ENCODE measurements at places on chromosomes 3 and 15.

GRCh38 chr15:60208709-60209108, 189.1 kb downstream of the ANXA2 start:
- H3K36me3 ChIP-seq: no peaks in the 10 kb centered on the region
- H3K27me3 ChIP-seq: no peaks in the 10 kb centered on the region
- H3K4me3 ChIP-seq: no peak overlapping the region
- no peaks in the 10 kb centered on the region for H3K4me1 ChIP-seq
- no peak for DNase-seq
- no peak overlapping the region for H3K27ac ChIP-seq

GRCh38 chr3:150370122-150370602, 37.9 kb upstream of the TSC22D2 start:
- no peaks in the 10 kb centered on the region for H3K36me3 ChIP-seq
- H3K4me3 ChIP-seq: no peak overlapping the region
- peak overlapping the region; percentile 16 for H3K27ac ChIP-seq
- no peaks in the 10 kb centered on the region for H3K27me3 ChIP-seq

GRCh38 chr3:182967218-182968204, 12.8 kb downstream of the DCUN1D1 start:
- H3K27me3 ChIP-seq: no peaks in the 10 kb centered on the region
- H3K27ac ChIP-seq: no peak overlapping the region
- peaks cover 27% of the 10 kb centered on the region for H3K36me3 ChIP-seq
- no peak for DNase-seq
- H3K4me3 ChIP-seq: no peak overlapping the region

DNA sequence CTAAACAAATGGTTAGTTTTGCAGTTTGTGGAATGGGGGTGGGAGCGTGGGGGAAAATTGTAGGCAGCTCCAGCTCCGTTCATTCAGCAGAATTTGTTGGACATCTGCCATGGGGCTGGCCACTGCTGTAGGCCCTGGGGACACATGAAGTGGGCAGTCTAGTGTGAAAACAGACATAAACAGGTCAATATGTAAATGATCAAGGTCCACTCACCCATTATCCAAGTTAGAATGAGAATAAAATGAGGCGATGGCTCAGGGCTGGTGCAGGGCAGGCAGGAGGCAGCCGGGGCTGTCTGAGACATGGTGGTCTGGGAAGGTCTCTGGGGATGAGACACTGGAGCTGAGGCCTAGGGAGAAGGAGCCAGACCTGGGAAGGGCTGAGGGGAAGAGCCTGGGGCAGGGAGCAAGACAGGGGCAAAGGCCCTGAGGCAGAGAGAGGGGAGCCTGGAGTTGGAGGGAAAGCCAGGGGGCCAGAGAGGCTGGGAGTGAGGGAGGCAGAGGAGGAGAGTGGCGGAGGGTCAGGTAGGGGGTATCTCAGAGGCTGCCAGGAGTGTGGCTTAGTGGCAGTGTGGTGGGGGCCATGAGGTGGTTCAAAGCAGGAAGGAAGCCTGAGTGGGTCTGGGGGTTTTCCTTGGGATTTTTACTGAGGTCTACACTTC, 6.2 kb upstream of the SLC6A6 start:
- H3K36me3 ChIP-seq: no peaks in the 10 kb centered on the region
- no peaks in the 10 kb centered on the region for H3K27me3 ChIP-seq
- no peak overlapping the region for H3K27ac ChIP-seq

GRCh38 chr15:63484433-63485186, 19.8 kb upstream of the USP3 start:
- DNase-seq: no peak
- no peaks in the 10 kb centered on the region for H3K36me3 ChIP-seq
- H3K4me1 ChIP-seq: peaks cover 8% of the 10 kb centered on the region

DNA sequence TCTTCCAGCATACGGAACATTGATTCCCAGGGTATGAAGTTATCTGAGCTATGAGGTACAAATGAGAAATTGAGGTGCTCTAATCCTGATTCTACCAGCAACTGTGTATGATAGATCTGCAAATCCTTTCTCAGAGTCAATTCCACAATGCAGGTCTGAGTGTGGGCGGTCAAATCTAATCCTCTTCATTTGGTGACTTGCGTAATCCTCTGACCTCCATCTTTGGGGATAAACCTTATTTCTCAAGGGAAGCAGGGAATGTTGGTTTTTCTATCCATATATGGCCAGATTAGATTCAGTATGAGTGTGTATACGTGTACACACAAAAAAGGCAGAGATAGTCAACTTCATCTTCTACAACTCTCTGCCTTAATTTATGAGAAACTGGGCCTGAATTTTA, 348.4 kb upstream of the IL12A start:
- no peaks in the 10 kb centered on the region for H3K4me1 ChIP-seq
- no peaks in the 10 kb centered on the region for H3K36me3 ChIP-seq
- no peaks in the 10 kb centered on the region for H3K27me3 ChIP-seq

GRCh38 chr3:143348486-143349327, 229.1 kb downstream of the CHST2 start:
- H3K27ac ChIP-seq: no peak overlapping the region
- no peak overlapping the region for H3K4me3 ChIP-seq
- H3K36me3 ChIP-seq: no peaks in the 10 kb centered on the region
- peaks cover 25% of the 10 kb centered on the region for H3K27me3 ChIP-seq
- no peak for DNase-seq

- DNase-seq: no peak
- H3K36me3 ChIP-seq: no peaks in the 10 kb centered on the region
- H3K4me1 ChIP-seq: no peaks in the 10 kb centered on the region
- no peak overlapping the region for H3K27ac ChIP-seq
- H3K4me3 ChIP-seq: no peak overlapping the region
- H3K27me3 ChIP-seq: no peaks in the 10 kb centered on the region
Measured at GRCh38 chr3:169344465-169344864, 319.0 kb downstream of the MECOM start.

GRCh38 chr3:150081084-150081483, 110.4 kb upstream of the PFN2 start:
- H3K27ac ChIP-seq: no peak overlapping the region
- H3K27me3 ChIP-seq: no peaks in the 10 kb centered on the region
- no peak for DNase-seq
- no peaks in the 10 kb centered on the region for H3K4me1 ChIP-seq
- H3K36me3 ChIP-seq: no peaks in the 10 kb centered on the region

DNA sequence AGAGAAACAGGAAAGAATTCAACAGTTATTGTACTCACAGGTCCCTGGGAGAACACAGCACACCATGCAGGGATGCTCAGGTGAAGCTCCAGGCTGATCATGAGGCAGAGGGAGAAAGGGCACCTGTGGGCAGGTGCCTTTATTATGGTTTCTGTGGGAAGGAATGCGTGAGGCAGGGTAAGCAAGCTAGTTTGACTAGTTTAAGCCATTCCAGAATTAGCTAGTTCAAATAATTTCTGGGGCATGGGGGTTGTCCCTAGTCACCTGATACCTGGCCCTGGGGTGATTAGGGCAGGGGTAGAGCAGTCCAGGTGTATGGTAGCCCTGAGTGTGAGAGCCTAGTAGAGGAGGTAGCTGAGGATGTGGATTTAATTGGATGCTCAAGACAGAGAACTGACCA, 47.9 kb upstream of the DCLK3 start:
- no peaks in the 10 kb centered on the region for H3K36me3 ChIP-seq
- no peaks in the 10 kb centered on the region for H3K4me1 ChIP-seq
- H3K4me3 ChIP-seq: no peak overlapping the region
- H3K27ac ChIP-seq: no peak overlapping the region
- no peak for DNase-seq
- no peaks in the 10 kb centered on the region for H3K27me3 ChIP-seq

GRCh38 chr3:50412231-50412754, 53.0 kb upstream of the TMEM115 start:
- no peak overlapping the region for H3K27ac ChIP-seq
- no peak for DNase-seq
- H3K36me3 ChIP-seq: no peaks in the 10 kb centered on the region
- no peaks in the 10 kb centered on the region for H3K27me3 ChIP-seq
- no peak overlapping the region for H3K4me3 ChIP-seq

- H3K27me3 ChIP-seq: no peaks in the 10 kb centered on the region
- H3K4me1 ChIP-seq: no peaks in the 10 kb centered on the region
- DNase-seq: no peak
- H3K27ac ChIP-seq: no peak overlapping the region
- no peak overlapping the region for H3K4me3 ChIP-seq
- H3K36me3 ChIP-seq: no peaks in the 10 kb centered on the region
Measured at GRCh38 chr3:189103208-189103607, 68.6 kb upstream of the TPRG1 start.

DNA sequence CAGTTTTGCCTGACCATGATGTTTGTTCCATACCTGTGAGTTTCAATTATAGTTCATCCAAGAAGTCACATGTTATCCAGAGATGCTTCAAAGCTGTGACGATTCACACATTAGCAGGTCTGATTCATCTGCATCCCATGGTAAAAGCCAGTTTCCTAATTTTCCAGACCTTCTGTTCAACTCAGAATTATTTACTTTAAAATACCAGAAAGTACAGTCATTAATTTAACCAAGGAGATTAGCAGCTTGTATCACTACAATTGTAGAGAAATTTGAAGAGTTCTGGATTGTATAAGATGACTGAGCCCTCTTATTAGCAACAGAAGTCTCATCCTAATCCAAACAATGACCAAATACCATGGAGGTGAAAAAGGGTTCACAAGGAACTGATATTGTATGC, 76.1 kb upstream of the THBS1 start:
- no peak for DNase-seq
- H3K27me3 ChIP-seq: no peaks in the 10 kb centered on the region
- H3K4me3 ChIP-seq: no peak overlapping the region
- H3K27ac ChIP-seq: no peak overlapping the region
- H3K36me3 ChIP-seq: no peaks in the 10 kb centered on the region

GRCh38 chr3:136535906-136536305, 216.3 kb downstream of the STAG1 start:
- peaks cover 4% of the 10 kb centered on the region for H3K36me3 ChIP-seq
- no peak overlapping the region for H3K27ac ChIP-seq
- H3K4me1 ChIP-seq: no peaks in the 10 kb centered on the region
- no peak overlapping the region for H3K4me3 ChIP-seq
- no peak for DNase-seq

DNA sequence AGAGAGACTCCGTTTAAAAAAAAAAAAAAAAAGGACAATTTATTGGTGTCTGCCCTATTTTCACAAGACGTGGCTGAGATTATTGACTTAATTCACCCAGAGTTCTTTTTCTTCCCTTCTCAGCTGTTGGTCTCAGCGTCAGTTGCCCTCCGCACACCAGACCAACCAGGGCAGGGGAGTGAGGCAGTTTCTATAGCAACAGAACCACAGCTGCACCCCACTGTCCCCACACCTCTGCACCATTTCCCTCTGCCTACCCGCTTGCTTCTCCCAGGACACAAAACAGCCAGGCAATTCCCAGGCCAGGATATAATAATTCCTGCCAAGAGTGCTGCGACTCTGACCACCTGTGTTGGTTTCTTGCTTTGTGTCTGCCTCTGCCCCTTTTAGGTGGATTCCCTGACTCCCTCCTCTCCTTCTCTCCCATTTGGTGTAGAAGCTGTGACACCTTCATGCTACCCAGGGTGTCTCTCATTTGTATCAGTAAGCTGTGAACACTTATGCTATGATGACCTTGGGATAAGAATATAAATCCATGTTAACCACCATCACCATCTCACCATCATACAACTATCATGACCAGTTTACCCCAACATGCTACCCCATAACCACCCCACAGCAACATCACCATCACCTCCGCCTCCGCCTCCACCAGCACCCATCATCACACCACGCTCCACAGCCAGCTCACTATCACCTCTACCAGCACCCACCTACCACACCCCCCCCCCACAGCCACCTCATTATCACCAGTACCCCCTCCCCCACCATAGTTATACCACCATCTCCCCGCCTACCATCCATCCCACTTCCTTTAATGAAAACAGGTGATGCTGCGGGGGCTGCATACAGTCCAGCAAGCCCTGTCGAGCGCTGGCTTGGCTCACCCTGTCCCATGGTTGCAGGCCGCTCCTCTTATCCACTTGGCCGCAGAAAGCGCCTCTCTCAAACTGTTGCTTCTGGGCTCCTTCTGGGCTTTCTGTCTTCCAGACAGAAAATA, 589 bp downstream of the EPB42 start:
- no peak overlapping the region for H3K4me3 ChIP-seq
- no peaks in the 10 kb centered on the region for H3K36me3 ChIP-seq
- H3K4me1 ChIP-seq: no peaks in the 10 kb centered on the region
